GM04503 (cell line): ENCODE measurements at places on chromosomes 1 and 21.

DNA sequence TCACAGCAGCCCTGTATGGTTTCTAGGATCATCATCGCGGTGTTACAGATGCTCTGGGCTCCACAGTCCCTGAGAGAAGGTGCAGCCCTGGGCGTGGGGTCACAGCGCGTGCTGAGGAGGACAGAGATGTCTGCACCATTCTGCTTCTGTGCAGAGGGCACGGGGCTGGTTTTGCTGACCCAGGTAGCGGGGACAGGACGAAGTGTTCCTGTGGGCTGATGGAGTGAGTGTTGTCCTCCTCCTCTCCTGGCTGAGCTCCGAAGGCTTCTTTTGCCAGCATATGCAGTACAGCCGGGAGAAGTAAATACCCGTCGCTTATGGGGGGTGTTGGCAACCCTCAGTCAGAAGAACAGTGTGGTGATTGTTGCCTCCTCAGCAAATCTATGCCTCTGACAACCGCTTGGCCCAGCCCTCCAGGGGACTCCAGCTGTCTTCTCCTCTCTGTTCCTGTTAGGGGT is 101.5 kb downstream of the DDX20 start:
- no peak for DNase-seq

DNA sequence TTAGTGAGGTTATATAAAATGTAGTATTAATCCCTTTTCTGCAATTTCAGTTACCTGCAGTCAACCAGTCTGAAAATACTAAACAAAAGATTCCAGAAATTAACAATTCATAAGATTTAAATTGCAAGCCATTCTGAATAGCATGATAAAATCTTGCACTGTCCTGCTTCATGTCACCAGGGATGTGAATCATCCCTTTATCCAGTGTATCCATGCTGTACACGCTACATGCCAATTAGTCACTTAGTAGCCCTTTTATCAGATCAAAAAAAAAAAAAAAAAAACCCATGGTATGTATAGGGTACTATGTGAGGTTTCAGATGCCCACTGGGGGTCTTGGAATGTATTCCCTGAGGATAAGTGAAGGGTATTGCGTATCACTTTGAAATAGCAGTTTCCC is 191.3 kb upstream of the HP1BP3 start:
- no peak for DNase-seq

- no peak for DNase-seq
Observed at GRCh38 chr1:63327417-63328054, 5.2 kb downstream of the FOXD3 start.

- DNase-seq = peak; percentile 34
Observed at GRCh38 chr1:204198348-204199340, 2.4 kb upstream of the KISS1 start.

GRCh38 chr1:89382479-89382878 is 18.6 kb downstream of the GBP6 start:
- no peak for DNase-seq
